Thoracic aorta endothelial cell (primary cell): ENCODE measurements at places on chromosomes 4 and X. TPM values are rescaled to one million over a fixed set of nuclear protein-coding genes. Genes with fewer than 3 reads are reported as not detected.

The ADH1C gene
- total RNA-seq: not detected in 2 replicates

The OTUD4 gene
- 49.3 and 59.6 TPM in 2 replicates for total RNA-seq

The KCTD8 gene
- 0.22 and 0.80 TPM in 2 replicates for total RNA-seq

The CT45A1 gene
- total RNA-seq: not detected in 2 replicates

The HNRNPH2 gene
- 79.1 and 81.8 TPM in 2 replicates for total RNA-seq

The CLCN5 gene
- 12.0 and 16.1 TPM in 2 replicates for total RNA-seq

The TAF7L gene
- 1.4 and 2.4 TPM in 2 replicates for total RNA-seq

The WFS1 gene
- total RNA-seq: 17.4 and 19.4 TPM in 2 replicates

The MRFAP1 gene
- 181 and 216 TPM in 2 replicates for total RNA-seq

The ZAR1 gene
- total RNA-seq: not detected in 2 replicates
